ENCODE measurements at places on chromosomes 3 and 15.

GRCh38 chr3:17136136-17136721, 251.5 kb downstream of the PLCL2 start:
- no peak for DNase-seq

- DNase-seq: peak; percentile 38
Observed at GRCh38 chr3:30353711-30354467, 252.5 kb upstream of the TGFBR2 start.

GRCh38 chr15:89194608-89195007, 26.8 kb downstream of the RLBP1 start:
- DNase-seq: no peak

DNA sequence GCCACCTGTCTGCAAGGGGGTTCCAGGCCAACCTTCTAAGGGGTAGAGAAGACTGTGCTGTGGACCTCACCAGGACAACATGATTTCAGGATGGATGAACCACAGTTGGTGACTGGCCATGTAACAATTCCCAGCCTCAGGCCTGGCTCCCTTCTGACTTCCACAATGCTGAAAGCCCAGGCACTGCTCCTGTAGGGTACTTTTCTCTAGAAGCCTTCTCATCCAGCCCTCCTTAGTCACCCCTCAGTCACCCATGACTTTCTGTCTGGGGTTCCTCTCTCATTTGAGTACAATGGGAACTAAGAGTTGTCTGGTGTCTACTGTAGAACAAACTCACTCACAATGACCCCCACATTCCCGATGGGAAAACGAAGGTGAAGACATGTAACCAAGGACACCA, 8.6 kb downstream of the ALS2CL start:
- DNase-seq: no peak

- no peak for DNase-seq
Observed at GRCh38 chr3:139292711-139293664, 50.8 kb upstream of the MRPS22 start.

GRCh38 chr3:40336511-40337135, 27.1 kb downstream of the EIF1B start:
- DNase-seq: no peak

- DNase-seq: no peak
Observed at GRCh38 chr3:139710212-139710611, 32.4 kb upstream of the NMNAT3 start.

DNA sequence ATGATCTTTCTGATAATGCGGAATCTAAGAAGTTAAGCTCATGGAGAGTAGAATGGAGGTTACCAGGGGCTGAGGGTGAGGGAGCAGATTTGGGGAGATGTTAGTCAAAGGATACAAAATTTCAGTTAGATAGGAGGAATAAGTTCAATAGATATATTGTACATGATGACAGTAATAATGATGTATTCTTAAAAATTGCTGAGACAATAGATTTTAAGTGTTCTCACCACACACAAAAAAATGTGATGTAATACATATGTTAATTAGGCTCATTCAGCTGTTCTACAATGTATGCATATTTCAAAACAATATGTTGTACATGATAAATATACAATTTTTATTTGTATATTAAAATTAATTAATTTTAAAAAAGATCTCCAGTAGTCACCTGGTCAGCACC, 81.4 kb downstream of the PGPEP1L start:
- no peak for DNase-seq

GRCh38 chr3:126661532-126662364, 6.8 kb upstream of the TXNRD3 start:
- DNase-seq: no peak

GRCh38 chr3:160569894-160570652, 4.7 kb upstream of the KPNA4 start:
- DNase-seq: no peak

Data from stimulated activated CD8-positive, alpha-beta memory T cell treated with anti-CD3 and anti-CD28 coated beads, Interleukin-15, amount 100 ng/mL, for 4 hours (primary cell).